CD4-positive, alpha-beta T cell (primary cell): ENCODE measurements at places on chromosomes 1 and 21. TPM values are rescaled to one million over a fixed set of nuclear protein-coding genes. Genes with fewer than 3 reads are reported as not detected.

GRCh38 chr1:178527117-178527516 is 14.2 kb downstream of the TEX35 start:
- no peak for DNase-seq
- no peak overlapping the region for H3K4me3 ChIP-seq
- H3K27me3 ChIP-seq: no peaks in the 10 kb centered on the region
- no peak overlapping the region for H3K27ac ChIP-seq
- H3K36me3 ChIP-seq: no peaks in the 10 kb centered on the region
- peaks cover 3% of the 10 kb centered on the region for H3K4me1 ChIP-seq

DNA sequence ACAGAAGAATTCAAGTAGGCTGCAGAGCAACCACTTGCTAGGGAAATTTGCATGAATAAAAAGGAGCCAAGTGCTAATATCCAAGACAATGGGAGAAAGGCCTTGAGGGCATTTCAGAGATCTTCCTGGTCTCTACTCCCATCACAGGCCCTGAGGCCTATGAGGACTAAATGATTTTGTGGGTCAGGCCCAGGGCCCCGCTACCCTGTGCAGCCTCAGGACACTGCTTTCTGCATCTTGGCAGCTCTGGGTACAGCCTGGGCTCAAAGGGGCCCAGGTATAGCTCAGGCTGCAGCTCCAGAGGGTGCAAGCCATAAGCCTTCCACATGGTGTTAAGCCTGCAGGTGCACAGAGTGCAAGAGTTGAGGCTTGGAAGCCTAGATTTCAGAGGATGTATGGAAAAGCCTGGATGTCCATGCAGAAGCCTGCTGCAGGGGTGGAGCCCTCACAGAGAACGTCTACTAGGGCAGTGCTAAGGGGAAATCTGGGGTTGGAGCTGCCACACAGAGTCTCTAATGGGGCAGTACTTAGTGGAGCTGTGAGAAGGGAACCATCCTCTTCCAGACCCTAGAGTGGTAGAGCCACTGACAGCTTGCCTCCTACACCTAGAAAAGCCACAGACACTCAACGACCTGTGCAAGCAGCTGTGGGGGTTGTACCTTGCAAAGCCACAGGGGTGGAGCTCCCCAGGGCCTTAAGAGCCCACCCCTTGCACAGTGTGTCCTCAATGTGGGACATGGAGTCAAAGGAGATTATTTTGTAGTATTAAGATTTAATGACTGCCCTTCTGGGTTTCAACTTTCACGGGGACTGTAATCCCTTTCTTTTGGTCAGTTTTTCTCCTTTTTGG is 13.7 kb upstream of the ACTRT2 start:
- H3K4me3 ChIP-seq: no peak overlapping the region
- no peaks in the 10 kb centered on the region for H3K36me3 ChIP-seq
- H3K27me3 ChIP-seq: no peaks in the 10 kb centered on the region
- H3K4me1 ChIP-seq: peaks cover 3% of the 10 kb centered on the region
- no peak for DNase-seq
- no peak overlapping the region for H3K27ac ChIP-seq

GRCh38 chr1:19260211-19261138 is 8.9 kb downstream of the MRTO4 start:
- DNase-seq: no peak
- peaks cover 46% of the 10 kb centered on the region for H3K36me3 ChIP-seq

DNA sequence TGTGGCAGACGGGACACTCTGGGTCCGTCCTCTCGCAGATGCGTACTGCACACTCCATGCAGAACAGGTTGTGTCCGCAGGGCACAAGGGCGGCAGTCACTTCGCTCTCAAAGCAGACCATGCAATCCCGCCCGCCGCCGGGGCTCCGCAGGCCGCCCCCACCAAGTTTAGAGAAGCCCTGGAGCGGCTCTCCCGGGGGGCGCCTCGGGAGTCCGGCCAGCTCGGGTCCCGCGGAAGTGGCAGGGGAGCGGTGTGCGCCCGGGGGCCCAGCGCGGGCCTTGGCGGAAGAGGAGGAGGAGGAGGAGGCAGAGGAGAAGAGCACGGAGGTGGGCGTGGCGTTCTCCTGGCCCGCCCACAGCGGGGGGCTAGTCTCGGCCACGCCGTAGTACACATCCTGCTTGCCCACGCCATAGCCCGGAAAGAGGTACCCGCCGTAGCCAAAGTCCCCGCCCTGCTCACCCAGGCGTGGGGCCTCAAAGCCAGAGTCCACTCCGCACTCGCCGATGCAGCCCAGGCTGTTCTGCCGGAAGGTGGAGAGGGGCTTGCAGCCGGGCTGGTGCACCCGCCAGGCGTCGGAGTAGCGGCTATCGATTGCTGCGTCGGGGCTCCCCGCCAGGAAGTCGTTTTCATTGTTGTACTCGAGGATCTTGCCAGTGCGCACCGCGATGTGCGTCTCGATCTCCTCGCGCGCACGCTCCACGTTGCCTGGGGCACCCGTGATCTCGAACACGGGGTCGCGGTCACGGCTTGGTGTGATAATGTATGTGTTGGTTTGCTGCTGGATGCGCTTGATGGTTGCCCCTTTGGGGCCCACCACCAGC is 5.4 kb downstream of the MEX3A start:
- peak overlapping the region; percentile 5 for H3K4me3 ChIP-seq
- H3K36me3 ChIP-seq: no peaks in the 10 kb centered on the region
- peaks cover 6% of the 10 kb centered on the region for H3K4me1 ChIP-seq

DNA sequence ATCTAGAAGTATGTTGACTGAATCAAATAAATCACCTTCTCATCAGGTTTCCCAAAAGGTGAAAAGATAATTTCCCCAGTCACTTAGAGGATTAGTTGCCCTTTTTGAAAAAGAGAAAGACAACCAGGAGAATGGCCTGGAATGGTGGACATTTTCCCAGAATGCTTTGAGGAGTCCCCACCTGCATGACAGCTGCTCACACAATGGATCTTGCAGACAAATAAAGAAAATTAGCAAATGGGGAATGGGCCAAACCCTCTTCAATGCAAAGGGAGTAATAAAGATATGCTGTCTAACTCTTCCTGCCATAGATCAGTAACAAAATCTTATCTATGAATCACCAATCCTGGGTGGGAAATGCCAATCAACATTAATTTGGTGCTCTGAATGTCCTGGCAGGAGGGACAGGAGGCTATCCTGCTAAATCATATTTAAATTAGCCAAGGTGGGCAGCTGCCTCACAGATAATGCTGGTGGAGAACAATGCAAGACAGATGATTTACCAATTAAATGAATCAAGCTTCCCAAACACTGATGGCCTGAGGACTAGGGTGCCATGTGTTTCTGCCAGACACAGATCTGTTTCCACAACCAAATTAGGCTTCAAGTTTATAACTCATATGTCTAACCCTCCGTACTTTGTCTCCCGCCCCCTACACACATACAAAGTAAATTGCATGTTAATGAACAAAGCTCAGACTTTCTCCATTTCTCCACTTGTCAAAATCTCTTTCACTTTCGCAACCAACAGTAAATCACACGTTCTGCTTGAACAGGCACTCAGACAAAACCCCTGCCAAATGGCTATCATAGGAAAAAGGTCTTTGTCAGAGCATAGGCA is 488.0 kb upstream of the PLXNA2 start:
- H3K27ac ChIP-seq: no peak overlapping the region
- no peaks in the 10 kb centered on the region for H3K27me3 ChIP-seq
- no peak for DNase-seq
- no peaks in the 10 kb centered on the region for H3K36me3 ChIP-seq
- H3K4me3 ChIP-seq: no peak overlapping the region
- no peaks in the 10 kb centered on the region for H3K4me1 ChIP-seq

- H3K4me3 ChIP-seq: peak overlapping the region; percentile 84
- peaks cover 50% of the 10 kb centered on the region for H3K4me1 ChIP-seq
- H3K36me3 ChIP-seq: peaks cover 10% of the 10 kb centered on the region
- H3K27me3 ChIP-seq: no peaks in the 10 kb centered on the region
Observed at GRCh38 chr1:33257772-33258712, 1.8 kb downstream of the ZNF362 start.

- H3K36me3 ChIP-seq: no peaks in the 10 kb centered on the region
- no peak overlapping the region for H3K27ac ChIP-seq
- H3K4me3 ChIP-seq: no peak overlapping the region
Observed at GRCh38 chr1:158354255-158354654, 561 bp downstream of the CD1E start.

GRCh38 chr1:19370453-19371170 is 58.5 kb downstream of the SLC66A1 start:
- H3K27me3 ChIP-seq: no peaks in the 10 kb centered on the region
- peaks cover 15% of the 10 kb centered on the region for H3K4me1 ChIP-seq
- H3K4me3 ChIP-seq: no peak overlapping the region
- H3K36me3 ChIP-seq: peaks cover 50% of the 10 kb centered on the region
- DNase-seq: no peak

GRCh38 chr1:20151906-20152598 is 12.9 kb downstream of the PLA2G2F start:
- no peaks in the 10 kb centered on the region for H3K27me3 ChIP-seq
- peaks cover 21% of the 10 kb centered on the region for H3K4me1 ChIP-seq
- H3K4me3 ChIP-seq: peak overlapping the region; percentile 62
- peak; percentile 73 for DNase-seq
- H3K36me3 ChIP-seq: no peaks in the 10 kb centered on the region

- no peaks in the 10 kb centered on the region for H3K27me3 ChIP-seq
- H3K4me3 ChIP-seq: no peak overlapping the region
- DNase-seq: no peak
Observed at GRCh38 chr21:14615359-14615974, 69.4 kb upstream of the SAMSN1 start.

DNA sequence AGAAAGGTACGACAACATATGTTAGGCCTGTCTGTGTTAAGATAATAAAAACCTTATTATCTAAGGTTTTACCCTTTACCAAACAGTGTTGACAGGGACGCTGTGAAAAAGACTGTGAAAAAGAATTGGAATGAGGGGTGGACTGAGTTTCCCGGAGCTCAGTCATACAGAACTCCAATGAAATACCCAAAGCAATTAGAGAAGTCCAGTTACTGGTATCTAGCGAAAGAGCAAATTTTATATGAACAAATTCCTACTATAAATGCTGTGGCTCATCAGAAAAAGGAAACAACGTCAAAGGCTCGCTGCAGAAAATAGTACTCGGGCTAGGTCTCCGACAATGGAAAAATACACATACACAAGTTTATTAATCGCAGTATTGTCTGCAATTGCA is 708 bp upstream of the RBBP5 start:
- H3K4me1 ChIP-seq: peaks cover 32% of the 10 kb centered on the region
- H3K27ac ChIP-seq: peak overlapping the region; percentile 94
- DNase-seq: no peak
- H3K27me3 ChIP-seq: no peaks in the 10 kb centered on the region
- H3K36me3 ChIP-seq: peaks cover 5% of the 10 kb centered on the region

DNA sequence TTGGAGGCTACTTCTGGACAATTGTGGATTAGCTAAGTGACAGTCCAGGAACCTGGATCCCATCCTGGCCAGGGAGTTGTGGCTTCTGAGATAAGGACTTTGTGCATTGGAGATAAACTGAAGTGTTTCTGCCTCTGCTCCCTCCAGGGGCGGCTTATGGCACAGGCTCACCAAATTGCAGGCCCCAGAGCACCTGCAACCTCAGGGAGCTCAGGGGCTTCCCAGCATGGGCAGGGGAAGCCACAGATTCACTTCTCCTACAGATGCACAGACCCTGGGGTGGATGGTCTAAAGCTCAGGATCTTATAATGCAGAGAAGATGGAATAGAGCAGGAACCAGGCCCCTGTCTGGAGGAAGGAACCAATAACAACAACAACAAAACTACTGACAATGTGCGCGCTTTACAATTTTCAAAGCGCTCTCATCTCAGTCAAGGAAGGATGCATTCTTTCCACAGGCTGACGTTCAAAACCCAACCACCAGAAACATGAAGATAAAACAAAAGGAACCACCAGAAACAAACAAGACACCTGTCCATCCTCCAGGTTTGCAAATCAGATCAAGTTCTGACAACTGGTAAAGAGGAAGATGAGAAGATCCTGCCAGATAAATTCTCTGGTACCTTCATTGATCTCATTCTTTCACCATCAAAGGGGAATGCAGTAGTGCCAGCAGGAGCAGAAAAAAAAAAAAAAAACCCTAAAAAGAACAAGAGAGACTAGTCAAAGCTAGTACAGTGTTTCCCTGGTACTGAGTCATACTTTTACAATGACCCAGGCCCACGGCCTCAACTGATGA is 121.0 kb upstream of the IRF2BP2 start:
- peak overlapping the region; percentile 44 for H3K27ac ChIP-seq
- H3K36me3 ChIP-seq: no peaks in the 10 kb centered on the region
- DNase-seq: peak; percentile 84
- peaks cover 71% of the 10 kb centered on the region for H3K4me1 ChIP-seq
- no peak overlapping the region for H3K4me3 ChIP-seq

DNA sequence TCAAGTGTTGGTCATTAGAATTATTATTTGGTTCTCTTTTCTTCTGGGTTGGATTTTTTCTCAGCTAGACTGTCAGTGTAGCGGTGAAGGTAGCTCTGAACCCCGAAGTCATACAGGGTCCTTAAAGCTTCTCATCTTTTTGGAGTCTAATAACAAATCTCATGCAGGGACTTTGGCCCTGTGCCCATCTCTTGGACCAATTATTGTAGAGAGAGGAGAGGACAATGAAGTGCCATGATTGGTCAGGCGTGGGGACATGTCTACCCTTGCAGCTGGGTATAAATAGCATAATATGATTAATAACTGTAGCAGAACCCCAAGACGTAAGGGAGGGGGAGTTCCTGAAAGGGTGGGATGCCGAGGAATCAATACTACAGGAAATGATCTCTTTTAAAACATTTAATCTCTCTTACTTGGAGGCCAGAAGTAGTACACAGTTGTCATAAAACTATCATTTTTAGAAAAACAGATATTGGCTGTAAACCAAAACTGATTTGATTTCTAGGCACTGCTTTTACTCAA is 8.8 kb downstream of the MAGI3 start:
- H3K4me1 ChIP-seq: no peaks in the 10 kb centered on the region
- H3K4me3 ChIP-seq: no peak overlapping the region
- H3K27ac ChIP-seq: no peak overlapping the region
- H3K36me3 ChIP-seq: no peaks in the 10 kb centered on the region
- no peaks in the 10 kb centered on the region for H3K27me3 ChIP-seq
- DNase-seq: no peak

DNA sequence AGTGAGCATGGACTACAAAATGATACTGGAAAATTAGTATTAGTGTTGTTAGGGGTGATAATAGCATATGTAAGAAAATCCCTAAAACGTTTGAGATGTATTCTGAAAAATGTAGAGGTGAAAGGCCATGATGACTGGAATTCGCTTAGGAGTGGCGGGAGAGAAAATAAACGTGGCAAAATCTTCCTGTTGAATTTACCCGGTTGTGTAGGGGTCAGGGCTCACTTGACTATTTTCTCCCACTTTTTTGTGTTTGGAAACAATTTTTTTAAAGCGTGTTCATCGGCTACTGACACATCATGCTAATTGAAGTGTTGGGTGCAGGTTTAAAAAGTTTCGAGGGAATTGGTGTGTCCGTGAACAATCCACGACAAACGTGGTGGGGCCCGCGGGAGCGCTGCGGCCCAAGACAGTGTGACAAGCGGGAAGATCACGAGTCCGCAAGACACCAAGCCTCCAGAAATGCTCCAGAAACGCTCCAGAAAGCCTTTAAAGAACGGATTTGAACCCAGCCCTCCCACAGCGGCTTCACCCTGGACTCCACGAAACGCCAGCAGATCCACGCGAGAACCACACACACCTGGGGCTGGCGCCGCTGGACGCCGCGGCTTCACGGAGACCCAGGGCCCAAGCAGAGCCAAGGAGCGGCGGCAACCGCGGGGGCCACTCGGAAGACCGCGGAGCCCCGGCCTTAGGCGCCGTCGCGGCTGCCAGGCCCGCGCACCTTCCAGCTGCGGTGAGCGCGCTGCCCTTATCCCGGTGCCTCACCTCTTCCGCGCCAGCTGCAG is 573 bp downstream of the PSMG1 start:
- peak overlapping the region; percentile 87 for H3K4me3 ChIP-seq
- H3K27me3 ChIP-seq: no peaks in the 10 kb centered on the region
- H3K4me1 ChIP-seq: peaks cover 18% of the 10 kb centered on the region
- no peak overlapping the region for H3K27ac ChIP-seq

CD101 gene
- 2.2 TPM for total RNA-seq

MFAP2 gene
- total RNA-seq: not detected
